Urothelium cell line (cell line): ENCODE measurements at places on chromosomes 11 and 22.

- no peak for DNase-seq
These were observed 44.9 kb upstream of the DAGLA start for GRCh38 chr11:61635304-61635703.

- no peak for DNase-seq
These were observed 21.9 kb downstream of the PC start for GRCh38 chr11:66936311-66936711.

- DNase-seq, result no peak
These were observed 106.2 kb downstream of the ETS1 start for GRCh38 chr11:128481135-128481534.

- DNase-seq, result no peak
These were observed 121.9 kb upstream of the OR9Q1 start for GRCh38 chr11:57901756-57902155.

DNA sequence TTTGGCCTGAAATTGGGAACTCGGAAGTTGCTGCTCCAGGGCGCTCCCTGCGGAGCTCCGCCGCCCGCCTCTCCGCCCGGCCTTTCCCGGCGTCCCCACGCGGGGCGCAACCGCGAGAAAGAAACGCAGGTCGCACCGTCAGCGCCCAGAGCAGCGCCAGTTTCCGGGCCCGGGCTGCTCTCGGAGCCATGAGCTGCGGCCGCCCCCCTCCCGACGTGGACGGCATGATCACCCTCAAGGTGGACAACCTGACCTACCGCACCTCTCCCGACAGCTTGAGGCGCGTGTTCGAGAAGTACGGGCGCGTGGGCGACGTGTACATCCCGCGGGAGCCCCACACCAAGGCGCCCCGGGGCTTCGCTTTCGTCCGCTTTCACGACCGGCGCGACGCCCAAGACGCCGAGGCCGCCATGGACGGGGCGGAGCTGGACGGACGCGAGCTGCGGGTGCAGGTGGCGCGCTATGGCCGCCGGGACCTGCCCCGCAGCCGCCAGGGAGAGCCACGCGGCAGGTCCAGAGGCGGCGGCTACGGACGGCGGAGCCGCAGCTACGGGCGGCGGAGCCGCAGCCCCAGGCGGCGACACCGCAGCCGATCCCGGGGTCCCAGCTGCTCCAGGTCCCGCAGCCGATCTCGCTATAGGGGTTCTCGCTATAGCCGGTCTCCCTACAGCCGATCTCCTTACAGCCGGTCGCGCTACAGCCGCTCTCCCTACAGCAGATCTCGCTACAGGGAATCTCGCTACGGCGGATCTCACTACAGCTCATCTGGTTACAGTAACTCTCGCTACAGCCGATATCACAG is 521 bp downstream of the SRSF8 start:
- peak; percentile 76 for DNase-seq

DNA sequence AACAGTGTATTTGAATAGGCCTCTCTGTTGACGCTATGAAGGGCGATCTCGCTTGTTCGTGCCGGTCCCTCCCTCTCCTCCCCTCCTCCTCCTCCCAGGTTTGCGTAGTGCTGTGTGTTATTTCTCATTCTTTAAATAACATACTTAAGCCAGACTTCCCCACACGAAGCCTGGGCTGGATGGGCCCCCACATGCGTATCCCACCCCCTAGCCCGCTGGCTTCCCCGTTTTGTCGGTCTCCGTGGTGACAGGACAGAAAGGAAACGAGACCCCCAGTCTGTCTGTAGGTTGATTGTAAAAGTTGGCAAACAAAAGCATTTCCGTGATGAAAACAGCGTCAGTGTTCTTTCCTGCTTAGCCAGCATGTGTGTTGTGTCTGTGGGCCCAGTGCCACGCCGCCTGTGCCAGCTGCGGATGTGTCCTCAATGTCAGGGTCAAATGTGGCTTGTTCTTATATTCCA is 27.3 kb downstream of the FAM118A start:
- DNase-seq, result no peak

GRCh38 chr11:131642756-131643531 is 272.5 kb downstream of the NTM start:
- DNase-seq, result no peak

GRCh38 chr22:23969071-23969470 is 2.4 kb downstream of the DDTL start:
- DNase-seq, result peak; percentile 1

DNA sequence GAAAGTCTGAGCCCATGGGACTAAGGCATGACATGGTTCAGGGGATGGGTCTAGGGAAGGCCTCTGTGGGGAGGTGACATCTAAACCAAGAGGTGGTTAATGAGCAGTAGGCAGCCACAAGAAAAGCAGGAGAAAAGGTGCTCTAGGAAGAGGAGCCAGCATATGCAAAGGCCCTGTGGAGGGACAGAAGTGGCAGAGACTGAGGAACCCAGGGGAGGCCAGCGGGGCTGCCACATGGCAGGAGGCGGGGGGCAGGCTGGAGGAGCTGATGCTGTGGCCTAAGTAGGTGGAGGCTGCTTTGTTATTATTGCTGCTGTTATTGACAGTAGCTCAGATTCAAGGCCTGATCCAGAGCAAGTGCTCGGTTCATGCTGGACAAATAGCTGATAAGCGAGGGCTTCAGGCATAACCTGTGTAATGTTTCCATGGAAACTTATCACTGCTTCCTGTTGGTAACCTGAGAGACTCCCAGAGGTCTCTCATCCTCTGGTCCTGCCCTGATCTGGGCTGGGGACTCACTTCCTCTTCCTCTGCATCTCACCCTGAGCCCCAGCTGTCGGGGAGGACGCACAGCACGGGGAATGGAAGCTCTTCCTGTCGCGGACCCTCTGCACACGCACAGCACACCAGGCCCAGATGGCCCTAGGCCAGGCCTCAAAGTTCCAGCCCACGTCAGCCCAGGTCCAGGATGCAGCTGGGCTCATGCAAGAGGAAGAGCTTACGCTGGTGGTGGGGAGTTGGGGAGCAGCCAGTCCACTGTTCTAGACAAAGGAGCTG is 75.2 kb upstream of the TP53I11 start:
- no peak for DNase-seq

DNA sequence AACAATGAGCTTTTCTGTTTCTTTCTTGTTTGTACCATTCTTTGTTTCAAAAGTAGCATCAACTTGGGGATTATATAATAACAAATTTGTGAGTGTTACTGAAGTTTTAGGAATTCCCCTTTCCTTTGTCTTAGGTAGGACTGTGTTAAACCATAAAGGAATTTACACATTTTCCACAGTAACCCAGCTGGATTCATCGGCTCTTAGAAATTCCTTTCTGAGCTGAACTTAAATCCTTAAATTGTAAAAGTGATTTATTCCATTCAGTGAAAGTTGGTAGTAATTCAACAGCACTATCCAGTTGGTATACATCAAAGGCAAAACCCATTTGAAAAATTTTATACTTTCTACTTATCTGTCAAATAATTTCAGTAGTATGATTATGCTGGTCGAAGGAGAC is 11.8 kb downstream of the EMSY start:
- no peak for DNase-seq

- no peak for DNase-seq
These were observed 48.6 kb downstream of the PARVG start for GRCh38 chr22:44229331-44229730.

DNA sequence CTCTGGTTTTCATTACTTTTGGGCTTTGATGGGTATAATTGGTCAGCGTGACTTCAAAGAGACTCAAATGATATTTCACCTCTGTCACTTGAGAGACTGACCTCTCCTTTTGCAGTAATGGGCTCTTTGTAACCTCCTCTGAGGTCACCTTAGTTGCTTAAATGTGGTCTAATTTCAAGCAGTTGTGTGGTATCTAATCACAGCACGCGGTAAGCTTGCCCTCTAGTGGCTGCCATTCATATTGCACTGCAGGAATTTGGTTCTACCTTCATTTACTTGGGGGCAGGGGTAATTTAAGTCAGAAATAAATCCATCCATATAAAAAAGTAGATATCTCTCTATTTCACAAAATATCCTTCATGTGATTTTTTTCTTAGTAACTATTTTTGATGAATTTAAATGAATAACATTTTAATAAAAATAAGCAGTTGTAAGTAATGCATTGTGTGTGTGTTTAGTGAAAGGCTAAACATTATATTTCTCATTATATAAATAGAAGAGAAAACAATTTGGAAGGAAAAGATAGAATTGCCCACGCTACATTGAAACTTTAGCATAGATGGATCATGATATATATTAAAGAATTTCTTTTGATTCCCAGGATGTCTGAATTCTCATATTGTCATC is 55.0 kb upstream of the ANO3 start:
- peak; percentile 40 for DNase-seq

DNA sequence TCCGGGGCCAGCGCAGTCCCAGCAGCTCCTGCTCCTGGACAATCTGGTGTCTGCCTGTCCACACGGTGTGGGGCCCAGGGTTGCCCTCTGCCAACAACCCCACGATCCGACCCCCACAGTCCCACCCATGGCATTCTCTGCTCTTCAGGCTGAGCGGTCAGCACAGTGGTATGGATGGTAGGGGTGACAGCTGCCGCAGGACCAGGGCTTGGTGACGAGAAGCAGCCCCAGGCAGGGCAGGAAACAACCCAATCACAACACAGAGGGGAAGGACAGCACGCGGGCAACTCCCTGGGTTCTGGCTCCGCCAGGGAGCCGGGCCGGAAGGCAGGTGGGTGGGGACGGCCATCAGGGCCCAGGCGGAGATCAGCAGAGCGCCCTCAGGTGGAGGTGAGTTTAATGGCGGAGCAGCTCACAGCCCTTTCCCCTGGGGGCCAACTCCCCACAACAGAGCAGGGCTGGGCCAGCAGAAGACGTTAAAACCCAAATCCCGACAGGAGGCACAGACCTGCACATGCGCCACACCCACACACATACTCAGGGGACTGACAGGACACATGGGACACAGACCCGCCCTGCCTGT is 5.3 kb upstream of the CHADL start:
- DNase-seq, result no peak

DNA sequence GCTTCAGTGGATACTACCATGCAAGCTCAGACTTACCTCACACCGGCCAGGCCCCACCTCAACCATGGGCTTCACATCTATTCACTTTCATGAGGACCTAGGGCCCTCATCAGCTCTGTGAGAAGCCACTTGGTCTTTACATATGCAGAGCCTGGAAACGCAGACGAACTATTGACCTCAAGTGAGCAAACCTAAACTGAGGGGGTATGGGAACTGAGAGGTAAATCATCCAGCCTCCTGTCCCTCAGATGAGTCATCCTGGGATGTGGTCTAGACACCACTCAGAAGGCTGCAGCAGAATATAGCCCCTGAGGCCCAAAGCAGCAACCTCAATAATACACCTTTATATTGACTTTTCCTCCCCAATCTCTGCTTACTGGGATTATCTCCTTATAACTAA is 578.0 kb downstream of the INSC start:
- peak; percentile 77 for DNase-seq

- no peak for DNase-seq
These were observed 181.7 kb upstream of the ZC3H12C start for GRCh38 chr11:109911488-109911887.

- DNase-seq, result no peak
These were observed 663 bp upstream of the BUD13 start for GRCh38 chr11:116773203-116774097.
